ENCODE measurements at places on chromosomes 5 and 9.

DNA sequence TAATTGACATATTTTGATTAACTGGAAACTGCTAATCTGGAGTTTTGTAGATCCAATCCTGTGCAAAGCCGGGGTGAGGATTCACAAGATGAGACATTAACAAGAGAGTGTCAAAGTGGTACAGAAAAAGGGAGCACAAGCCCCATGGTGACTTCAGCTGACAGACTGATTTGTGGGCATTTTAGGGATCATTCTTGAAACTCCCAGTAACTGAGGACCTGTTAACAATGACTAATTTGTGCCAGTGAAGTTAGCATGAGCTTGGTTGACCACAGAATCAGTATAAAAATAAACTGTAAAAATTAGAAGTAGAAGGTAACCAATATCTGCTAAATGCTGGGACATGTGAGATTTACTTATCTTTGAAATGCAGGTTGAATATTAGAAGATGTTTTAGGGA lies 1578.3 kb downstream of the EFNA5 start:
- no peak for DNase-seq

DNA sequence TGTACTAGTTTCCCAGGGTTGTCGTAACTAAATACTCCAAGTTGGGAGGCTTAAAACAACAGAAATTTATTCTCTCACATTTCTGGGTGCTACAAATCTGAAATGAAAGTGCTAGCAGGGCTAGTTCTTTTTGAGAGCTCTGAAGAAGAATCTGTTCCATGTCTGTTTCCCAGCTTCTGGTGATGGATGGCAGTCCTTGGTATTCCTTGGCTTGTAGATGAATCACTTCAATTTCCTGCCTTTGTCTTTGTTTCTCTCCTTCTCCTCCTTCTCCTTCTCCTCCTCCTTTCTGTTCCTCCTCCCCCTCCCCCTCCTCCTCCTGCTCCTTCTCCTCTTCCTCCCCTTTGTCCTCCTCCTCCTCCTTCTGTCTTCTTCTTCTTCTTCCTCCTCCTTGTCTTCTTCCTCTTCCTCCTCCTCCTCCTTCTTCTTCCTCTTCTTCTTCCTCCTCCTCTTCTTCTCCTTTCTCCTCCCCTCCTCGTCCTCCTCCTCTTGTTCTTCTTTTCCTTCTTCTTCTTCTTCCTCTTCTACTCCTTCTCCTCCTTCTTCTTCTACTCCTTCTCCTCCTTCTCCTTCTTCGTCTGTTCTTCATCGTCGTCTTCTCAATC lies 104.7 kb upstream of the ANKRD55 start:
- DNase-seq: no peak

GRCh38 chr5:95962785-95963184 lies 1.1 kb upstream of the ELL2 start:
- DNase-seq: no peak

GRCh38 chr5:133475986-133476385 lies 136.4 kb downstream of the FSTL4 start:
- no peak for DNase-seq

GRCh38 chr5:108516785-108517184 lies 134.9 kb upstream of the FBXL17 start:
- DNase-seq: no peak

- DNase-seq: no peak
Measured at GRCh38 chr9:95157481-95158151, 159.9 kb downstream of the FANCC start.

DNA sequence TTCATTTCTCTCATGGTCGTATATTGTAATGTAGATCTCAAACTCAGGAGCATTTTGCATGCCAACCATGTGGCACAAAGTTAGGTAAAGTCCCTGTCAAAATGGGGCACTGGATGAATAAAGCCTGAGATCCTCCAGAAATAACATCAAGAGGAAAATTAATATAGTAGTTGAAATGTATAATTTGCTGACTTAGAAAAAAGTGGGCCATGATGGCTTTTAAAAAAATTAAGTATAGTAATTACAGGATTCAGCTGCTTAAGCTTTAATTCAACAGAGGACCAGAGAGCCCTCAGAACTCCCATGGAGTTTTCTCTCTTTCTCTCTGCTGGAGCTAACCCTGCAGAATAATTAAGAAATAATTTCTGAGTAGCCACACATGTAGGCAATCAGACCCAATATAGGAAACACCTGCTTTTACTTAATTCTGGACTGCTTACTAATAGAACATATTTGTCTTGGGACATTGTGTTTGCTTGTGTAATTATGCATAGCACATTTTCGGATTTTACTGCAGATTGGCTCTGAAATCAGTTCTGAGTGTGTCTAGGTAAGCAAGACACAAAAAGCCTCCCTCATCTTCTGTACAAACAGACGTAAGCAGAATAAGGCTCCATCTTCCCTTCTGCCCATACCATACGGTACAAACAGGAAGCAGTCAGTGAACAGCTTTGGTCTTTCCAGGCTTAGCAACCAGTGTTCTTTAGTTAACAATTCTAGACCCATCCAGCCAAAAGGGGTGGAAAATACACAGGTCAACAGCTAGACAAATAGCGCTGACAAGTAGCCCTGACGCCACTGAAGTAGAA lies 26.5 kb upstream of the PCSK1 start:
- no peak for DNase-seq

DNA sequence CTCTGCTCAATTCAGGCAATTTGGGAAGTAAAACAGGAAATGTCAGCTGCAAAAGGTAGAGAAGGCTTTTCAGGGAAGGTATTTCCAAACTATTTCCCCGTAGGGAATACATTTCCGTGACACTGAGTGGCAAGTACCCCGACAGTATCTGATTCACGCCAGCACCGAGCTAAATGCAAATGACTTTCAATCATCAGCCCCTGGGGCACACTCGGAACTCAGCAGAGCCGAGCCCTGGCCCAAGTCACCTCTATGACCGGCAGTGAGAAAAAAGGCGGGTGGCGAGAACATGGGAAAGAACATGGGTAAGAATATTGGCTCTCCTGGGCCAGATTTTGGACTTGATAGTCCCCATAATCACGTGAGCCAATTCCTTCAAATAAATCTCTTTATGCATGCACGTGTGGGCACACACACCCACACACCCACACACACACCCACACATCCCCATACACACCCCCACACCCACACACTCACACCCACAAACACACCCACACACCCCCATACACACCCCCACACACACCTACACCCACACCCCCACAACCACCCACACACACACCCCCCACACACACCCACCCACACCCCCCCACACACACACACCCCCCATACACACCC lies 43.0 kb downstream of the COL23A1 start:
- no peak for DNase-seq

GRCh38 chr5:107461770-107462169 lies 209.0 kb downstream of the EFNA5 start:
- DNase-seq: no peak

- DNase-seq: no peak
Measured at GRCh38 chr5:95382801-95383200, 8.4 kb upstream of the FAM81B start.

- no peak for DNase-seq
Measured at GRCh38 chr9:109418827-109419226, 79.3 kb downstream of the PTPN3 start.
